GM12878 (cell line): ENCODE measurements at places on chromosomes 3 and 15. TPM values are rescaled to one million over a fixed set of nuclear protein-coding genes. Genes with fewer than 3 reads are reported as not detected.
A peak's percentile ranks its signal among the peaks of the same experiment; 100 is the strongest.

DNA sequence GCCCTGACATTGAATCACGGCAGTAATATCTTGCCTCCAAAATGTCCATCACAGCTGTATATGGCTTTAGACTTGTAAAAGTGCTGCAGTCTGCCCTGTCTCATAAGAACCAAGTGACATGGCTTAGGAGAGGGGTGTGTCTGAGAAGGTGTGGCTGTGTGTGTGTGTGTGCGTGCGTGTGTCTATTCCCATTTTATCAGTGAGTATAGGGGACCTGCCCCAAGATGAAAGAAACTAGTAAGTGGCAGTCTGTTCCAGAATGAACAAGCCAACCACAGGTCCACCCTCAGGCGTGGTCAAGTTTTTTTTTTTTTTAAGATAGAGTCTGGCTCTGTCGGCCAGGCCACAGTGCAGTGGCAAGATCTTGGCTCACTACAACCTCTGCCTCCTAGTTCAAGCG, 5.6 kb upstream of the RHOV start:
- H3K36me3 ChIP-seq, result no peaks in the 10 kb centered on the region
- no peak overlapping the region for H3K27ac ChIP-seq
- DNase-seq, result no peak
- no peaks in the 10 kb centered on the region for H3K27me3 ChIP-seq
- no peak overlapping the region for H3K4me3 ChIP-seq
- peaks cover 22% of the 10 kb centered on the region for H3K4me1 ChIP-seq

The P2RY13 gene
- not detected in 2 replicates for total RNA-seq

DNA sequence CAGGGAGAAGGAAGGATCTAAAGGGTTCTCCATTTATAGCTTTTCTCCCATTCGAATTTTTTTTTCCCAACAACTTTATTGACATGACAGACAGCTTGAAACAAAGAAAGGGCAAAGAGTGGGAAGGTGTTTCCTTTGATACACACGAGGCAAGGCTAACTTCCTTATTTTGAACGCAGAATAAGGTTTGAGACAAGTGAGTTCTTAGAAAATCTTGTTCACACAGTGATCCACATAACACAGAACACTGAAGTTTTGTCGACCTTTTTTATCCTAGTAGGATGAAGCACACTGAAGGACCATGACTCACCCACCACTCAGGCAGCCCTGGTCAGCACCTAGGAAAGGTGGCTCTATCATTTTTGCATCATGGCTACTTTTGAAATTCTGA, 425.8 kb upstream of the MDFIC2 start:
- H3K27ac ChIP-seq, result no peak overlapping the region
- DNase-seq, result no peak
- H3K36me3 ChIP-seq, result no peaks in the 10 kb centered on the region
- no peaks in the 10 kb centered on the region for H3K27me3 ChIP-seq
- H3K4me3 ChIP-seq, result no peak overlapping the region

The SERPINI2 gene
- 0.19 and 0.33 TPM in 2 replicates for total RNA-seq

DNA sequence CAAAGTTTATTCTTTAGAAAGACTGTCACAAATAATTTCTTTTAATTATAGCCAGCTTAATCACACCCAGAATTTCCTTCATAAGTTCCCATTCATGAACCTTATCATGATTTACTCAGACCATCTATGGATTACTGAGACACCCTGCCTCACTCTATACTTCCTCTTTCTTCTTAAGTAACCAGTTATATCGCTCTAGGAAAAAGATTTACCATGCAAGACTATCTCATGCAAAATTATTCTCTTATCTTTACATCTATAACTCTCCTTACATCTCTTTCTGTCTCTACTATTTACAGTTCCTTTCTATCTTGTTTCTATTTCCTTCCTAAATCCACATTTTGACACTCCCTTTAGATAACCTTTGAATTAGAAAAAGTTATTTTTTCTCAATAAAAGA, 316.8 kb downstream of the POLQ start:
- no peak overlapping the region for H3K27ac ChIP-seq
- H3K36me3 ChIP-seq, result no peaks in the 10 kb centered on the region
- no peak overlapping the region for H3K4me3 ChIP-seq
- H3K4me1 ChIP-seq, result no peaks in the 10 kb centered on the region
- H3K27me3 ChIP-seq, result no peaks in the 10 kb centered on the region
- no peak for DNase-seq

GRCh38 chr3:183385698-183386613, 42.5 kb downstream of the MCF2L2 start:
- peaks cover 7% of the 10 kb centered on the region; the same call in 1 of the 2 replicates for H3K4me1 ChIP-seq
- no peaks in the 10 kb centered on the region for H3K36me3 ChIP-seq
- H3K27ac ChIP-seq, result no peak overlapping the region
- DNase-seq, result no peak
- no peak overlapping the region for H3K4me3 ChIP-seq
- H3K27me3 ChIP-seq, result no peaks in the 10 kb centered on the region

The PRICKLE2 gene
- 1.1 and 1.5 TPM in 2 replicates for total RNA-seq

GRCh38 chr15:81751816-81752545, 293.8 kb downstream of the MEX3B start:
- no peaks in the 10 kb centered on the region for H3K27me3 ChIP-seq
- H3K4me3 ChIP-seq, result no peak overlapping the region
- no peaks in the 10 kb centered on the region for H3K36me3 ChIP-seq
- H3K4me1 ChIP-seq, result no peaks in the 10 kb centered on the region

DNA sequence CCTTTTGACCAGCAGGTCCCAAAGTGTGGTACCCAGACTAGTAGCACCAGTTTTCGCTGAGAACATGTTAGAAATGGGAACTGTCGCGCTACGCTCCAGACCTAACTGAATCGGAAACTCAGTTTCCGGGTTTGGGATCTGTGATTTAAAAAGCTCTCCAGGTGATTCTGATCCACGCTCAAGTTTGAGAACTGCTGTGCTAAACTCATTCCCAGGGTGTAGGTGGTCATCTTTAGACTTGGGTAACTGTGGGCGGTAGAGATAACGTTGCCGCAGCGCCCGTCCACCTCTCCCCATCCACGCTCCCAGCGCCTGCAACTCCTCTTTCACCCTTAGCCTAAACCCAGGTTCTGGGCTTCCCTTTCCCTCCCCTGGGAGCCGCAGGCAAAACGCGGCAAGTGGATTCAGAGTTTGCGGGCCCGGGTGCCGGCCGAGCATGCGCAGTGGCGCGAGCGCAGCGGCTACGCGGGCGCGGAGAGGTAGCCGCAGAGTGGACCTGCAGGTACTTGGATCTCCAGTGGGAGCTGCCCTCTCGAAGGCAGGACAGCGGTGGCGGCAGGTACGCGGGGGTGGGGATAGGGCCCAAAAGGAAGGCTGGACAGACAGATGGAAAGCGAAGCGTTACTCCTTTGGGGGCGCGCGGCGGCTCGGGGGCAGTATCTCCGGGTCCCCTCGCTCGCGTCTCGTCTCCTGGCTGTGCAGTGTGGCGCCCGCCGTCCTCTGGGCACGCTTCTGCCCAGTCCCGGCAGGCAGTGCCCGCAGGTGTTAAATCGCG, at the start of gene PLS1:
Gene PLS1 (plus strand): TSS at position 443 of the 775 bp plus-strand sequence. CDS start 67,845 bp downstream, outside the sequence.
- H3K4me1 ChIP-seq, result peaks cover 4% of the 10 kb centered on the region; the same call in 1 of the 2 replicates
- H3K27me3 ChIP-seq, result no peaks in the 10 kb centered on the region
- 0 out of 2 replicates have a peak within 1 kb of the TSS, but pooled peaks have one; percentile 33 for H3K27ac ChIP-seq
- DNase-seq, result peak; percentile 37
- H3K36me3 ChIP-seq, result no peaks in the 10 kb centered on the region
- H3K4me3 ChIP-seq, result peak within 1 kb of the TSS; percentile 79

- no peaks in the 10 kb centered on the region for H3K36me3 ChIP-seq
- H3K27me3 ChIP-seq, result no peaks in the 10 kb centered on the region
- H3K4me3 ChIP-seq, result peak overlapping the region; percentile 94
Observed at GRCh38 chr3:119295816-119296726, 1.9 kb downstream of the ARHGAP31 start.
